ENCODE measurements at places on chromosomes 5 and 9.
A peak's percentile ranks its signal among the peaks of the same experiment; 100 is the strongest.

GRCh38 chr9:105858006-105858690, 163.8 kb downstream of the TMEM38B start:
- no peak for DNase-seq

DNA sequence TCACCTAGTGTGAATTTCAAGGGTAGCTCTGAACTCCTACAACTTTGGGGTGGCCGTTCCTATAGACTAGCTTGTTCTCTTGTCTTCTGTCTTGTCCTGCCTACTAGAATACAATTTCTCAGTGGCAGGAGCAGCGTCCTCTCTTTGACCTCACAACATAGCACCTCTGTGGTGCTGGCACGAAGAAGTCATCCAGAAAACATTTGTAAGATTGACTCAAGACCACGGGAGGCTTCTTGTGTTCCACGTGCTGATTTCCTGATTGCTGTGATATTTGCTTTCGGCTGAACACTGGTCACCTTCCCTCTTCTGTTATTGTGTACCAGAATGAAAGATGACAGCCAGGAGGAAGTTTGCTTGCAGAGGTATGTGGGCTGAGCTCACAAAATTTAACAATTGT, 27.0 kb downstream of the SLC1A1 start:
- DNase-seq, result no peak

- no peak for DNase-seq
Measured at GRCh38 chr9:132562306-132562573, 20.2 kb upstream of the BARHL1 start.

- DNase-seq, result no peak
Measured at GRCh38 chr5:132628814-132629213, 29.2 kb upstream of the IL13 start.

GRCh38 chr5:122077366-122078115, 518 bp downstream of the LOX start:
- DNase-seq, result peak; percentile 48

GRCh38 chr5:58795327-58795726, 212.5 kb downstream of the RAB3C start:
- DNase-seq, result no peak

GRCh38 chr5:37770786-37771185, 69.1 kb downstream of the GDNF start:
- DNase-seq, result no peak

- DNase-seq, result no peak
Measured at GRCh38 chr5:11164531-11165294, 403.7 kb upstream of the DAP start.

GRCh38 chr9:126496781-126497659, 116.7 kb upstream of the LMX1B start:
- no peak for DNase-seq

DNA sequence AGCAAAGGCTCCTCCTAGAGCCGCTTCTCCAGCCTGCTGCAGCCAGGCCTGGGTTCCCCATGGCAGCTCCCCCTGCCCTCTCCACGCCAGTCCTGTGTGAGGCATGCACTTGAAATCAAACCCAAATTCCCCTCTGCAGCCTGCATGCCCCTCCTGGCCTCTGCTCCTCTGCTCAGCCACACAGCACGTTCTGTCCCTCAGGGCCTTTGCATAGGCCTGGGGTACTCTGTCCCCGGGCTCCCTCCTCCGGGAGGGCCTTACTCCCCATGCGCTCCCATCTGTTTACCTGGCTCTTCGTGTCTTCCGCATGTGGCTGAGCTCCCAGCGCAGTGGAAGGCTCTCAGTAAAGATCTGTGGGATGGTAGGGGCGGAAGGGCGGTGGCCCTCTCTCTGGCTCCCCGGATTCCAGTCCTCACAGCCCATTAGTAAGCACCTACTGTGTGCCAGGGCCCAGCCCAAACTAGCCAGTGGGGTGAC, 203.5 kb upstream of the IER5L start:
- DNase-seq, result no peak

DNA sequence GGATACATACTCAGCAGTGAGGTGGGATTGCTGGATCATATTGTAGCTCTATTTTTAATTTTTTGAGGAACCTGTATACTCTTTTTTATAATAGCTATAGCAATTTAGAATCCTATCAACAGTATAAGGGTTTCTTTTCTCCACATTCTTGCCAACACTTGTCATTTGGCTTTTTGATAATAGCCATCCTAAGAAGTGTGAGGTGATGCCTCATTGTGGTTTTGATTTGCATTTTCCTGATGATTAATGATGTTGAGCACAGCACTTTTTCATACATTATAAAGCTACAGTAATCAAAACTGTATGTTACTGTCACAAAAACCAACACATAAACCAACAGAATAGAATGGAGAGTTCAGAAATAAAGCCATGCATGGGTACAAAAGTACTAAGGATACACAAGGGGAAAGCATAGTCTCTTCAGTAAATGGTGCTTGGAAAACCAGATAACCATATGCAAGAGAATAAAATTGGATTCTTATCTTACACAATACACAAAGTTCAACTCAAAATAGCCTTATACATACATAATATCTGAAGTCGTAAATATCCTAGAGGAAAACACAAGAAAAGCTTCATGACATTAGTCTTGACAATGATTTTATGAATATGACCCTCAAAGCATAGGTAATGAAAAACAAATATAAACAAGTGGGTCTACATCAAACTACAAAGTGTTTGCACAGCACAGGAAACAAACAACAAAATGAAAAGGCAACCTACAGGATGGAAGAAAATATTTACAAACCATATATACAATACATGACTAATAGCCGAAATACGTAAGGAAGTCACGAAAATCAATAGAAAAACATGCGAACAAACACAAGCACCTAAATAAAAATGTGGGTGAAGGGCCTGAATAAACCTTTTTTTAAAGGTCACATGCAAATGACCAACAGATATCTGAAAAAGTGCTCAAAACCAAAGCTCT, 287.8 kb upstream of the DAB2 start:
- DNase-seq, result no peak

GRCh38 chr5:90655423-90655822, 96.8 kb downstream of the ADGRV1 start:
- DNase-seq, result no peak

DNA sequence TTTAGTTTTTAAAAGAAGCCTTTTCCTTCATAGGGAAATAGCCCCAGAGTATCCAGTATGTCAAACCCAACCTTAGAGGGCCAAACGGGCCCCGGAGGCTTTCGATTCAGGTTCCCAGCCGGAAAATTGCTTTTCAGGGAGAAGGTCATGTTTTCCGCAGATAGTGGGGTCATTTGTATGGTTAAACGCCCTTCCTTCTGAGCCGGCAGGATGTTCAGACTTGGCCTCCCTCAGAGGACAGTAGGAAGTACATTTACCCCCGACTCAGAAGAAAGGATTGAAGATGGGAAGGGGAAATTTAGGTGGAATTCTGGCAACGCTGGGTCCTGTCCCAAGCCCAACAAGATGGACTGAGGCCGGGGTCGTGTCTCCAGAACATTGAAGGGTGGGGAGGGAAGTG, 195.2 kb downstream of the AOPEP start:
- DNase-seq, result peak; percentile 15

- no peak for DNase-seq
Measured at GRCh38 chr5:178199581-178200434, 4.5 kb upstream of the HNRNPAB start.

GRCh38 chr9:89634995-89635742, 30.4 kb downstream of the GADD45G start:
- peak; percentile 40 for DNase-seq

- DNase-seq, result no peak
Measured at GRCh38 chr5:133807348-133807747, 161.1 kb downstream of the C5orf15 start.

- no peak for DNase-seq
Measured at GRCh38 chr9:35470894-35471293, 19.0 kb upstream of the RUSC2 start.

- DNase-seq, result no peak
Measured at GRCh38 chr5:52825826-52826225, 38.1 kb downstream of the ITGA1 start.

DNA sequence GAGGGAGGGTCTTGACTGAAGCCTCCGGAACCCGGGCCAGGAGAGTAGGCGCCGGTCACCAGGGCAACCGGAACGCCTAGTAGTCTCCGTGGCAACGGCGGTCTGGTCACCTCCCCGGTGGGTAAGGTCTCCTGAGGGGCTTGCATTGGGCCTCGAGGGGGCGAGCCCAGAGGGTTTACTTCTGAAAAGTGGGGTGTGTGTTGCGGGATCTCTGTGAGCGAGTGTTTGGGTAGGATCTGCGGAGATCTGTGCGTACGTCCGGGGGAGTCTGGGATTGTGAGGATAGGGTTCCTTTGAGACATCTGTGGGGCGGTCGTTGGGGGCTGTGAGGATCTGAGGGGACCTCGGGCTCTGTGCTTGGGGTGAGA, at the start of gene FAM221B:
Gene FAM221B, minus strand, starts transcription at position 17 of the 368 bp plus-strand sequence. CDS start 2,571 bp downstream, outside the sequence.
- DNase-seq, result no peak

GRCh38 chr5:39175273-39175955, 43.9 kb downstream of the FYB1 start:
- DNase-seq, result no peak

DNA sequence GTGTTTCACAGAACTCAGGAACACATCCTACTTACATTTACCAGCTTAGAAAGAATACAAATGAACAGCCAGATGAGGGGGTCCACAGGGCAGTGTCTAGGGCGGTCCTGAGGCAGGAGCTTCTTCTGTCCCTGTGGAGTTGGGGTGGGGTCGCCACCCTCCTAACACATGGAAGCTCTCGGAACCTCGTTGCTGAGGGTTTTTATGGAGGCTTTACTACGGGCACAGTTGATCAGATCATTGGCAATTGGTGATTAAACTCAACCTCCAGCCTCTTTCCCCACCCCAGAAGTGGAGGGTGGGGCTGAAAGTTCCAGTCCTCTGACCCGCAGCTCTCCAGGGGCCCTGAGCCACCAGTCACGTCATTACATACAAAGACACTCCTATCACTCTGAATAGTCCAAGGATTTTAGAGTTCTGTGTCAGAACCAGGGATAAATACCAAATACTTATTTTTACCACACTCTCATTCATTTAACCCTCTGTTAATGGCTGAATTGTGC, 156.9 kb downstream of the COL23A1 start:
- no peak for DNase-seq

DNA sequence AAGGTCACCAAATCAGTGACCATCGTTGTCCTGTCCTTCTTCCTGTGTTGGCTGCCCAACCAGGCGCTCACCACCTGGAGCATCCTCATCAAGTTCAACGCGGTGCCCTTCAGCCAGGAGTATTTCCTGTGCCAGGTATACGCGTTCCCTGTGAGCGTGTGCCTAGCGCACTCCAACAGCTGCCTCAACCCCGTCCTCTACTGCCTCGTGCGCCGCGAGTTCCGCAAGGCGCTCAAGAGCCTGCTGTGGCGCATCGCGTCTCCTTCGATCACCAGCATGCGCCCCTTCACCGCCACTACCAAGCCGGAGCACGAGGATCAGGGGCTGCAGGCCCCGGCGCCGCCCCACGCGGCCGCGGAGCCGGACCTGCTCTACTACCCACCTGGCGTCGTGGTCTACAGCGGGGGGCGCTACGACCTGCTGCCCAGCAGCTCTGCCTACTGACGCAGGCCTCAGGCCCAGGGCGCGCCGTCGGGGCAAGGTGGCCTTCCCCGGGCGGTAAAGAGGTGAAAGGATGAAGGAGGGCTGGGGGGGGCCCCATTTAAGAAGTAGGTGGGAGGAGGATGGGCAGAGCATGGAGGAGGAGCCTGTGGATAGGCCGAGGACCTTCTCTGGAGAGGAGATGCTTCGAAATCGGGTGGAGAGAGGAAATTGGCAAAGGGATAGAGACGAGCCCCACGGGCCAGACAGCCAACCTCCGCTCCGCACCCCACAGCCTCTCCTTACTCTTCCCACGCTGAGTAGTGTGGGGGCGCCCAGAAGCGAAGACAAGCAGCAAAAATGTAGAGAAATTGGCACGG, 1.7 kb downstream of the RXFP3 start:
- no peak for DNase-seq

- DNase-seq, result no peak
Measured at GRCh38 chr5:144638787-144639186, 468.1 kb downstream of the KCTD16 start.

GRCh38 chr9:8337834-8338766, 538.5 kb upstream of the DMAC1 start:
- no peak for DNase-seq

GRCh38 chr9:88218726-88219125, 80.5 kb upstream of the SPATA31C2 start:
- peak; percentile 17 for DNase-seq
